ENCODE measurements at places on chromosomes 16 and 17. TPM values are rescaled to one million over a fixed set of nuclear protein-coding genes. Genes with fewer than 3 reads are reported as not detected.

COPZ2 gene
- total RNA-seq: 80.5 TPM

DHX58 gene
- total RNA-seq: 24.3 TPM

FAM20A gene
- 37.0 TPM for total RNA-seq

NSMCE1 gene
- 97.7 TPM for total RNA-seq

EFCAB13 gene
- total RNA-seq: 4.9 TPM

MT1G gene
- not detected for total RNA-seq

ABI3 gene
- total RNA-seq: not detected

CKLF gene
- 73.4 TPM for total RNA-seq

CDC6 gene
- total RNA-seq: 2.9 TPM

SLC47A1 gene
- total RNA-seq: 0.27 TPM

C1QTNF8 gene
- not detected for total RNA-seq

AFMID gene
- 41.0 TPM for total RNA-seq

SSTR5 gene
- total RNA-seq: not detected

KRTAP4-6 gene
- not detected for total RNA-seq

CARD14 gene
- total RNA-seq: not detected

ABCC11 gene
- 0.09 TPM for total RNA-seq

PDXDC1 gene
- 61.0 TPM for total RNA-seq

PIPOX gene
- total RNA-seq: 3.0 TPM

NPIPB4 gene
- 54.0 TPM for total RNA-seq

PPP1R1B gene
- 4.1 TPM for total RNA-seq

CD79B gene
- total RNA-seq: not detected

TMEM88 gene
- 0.18 TPM for total RNA-seq

HOXB2 gene
- 9.0 TPM for total RNA-seq
